ENCODE measurements at places on chromosomes 13 and 19. TPM values are rescaled to one million over a fixed set of nuclear protein-coding genes. Genes with fewer than 3 reads are reported as not detected.

GRCh38 chr13:23744315-23744714, 144.9 kb downstream of the MIPEP start:
- H3K27ac ChIP-seq: no peak overlapping the region
- H3K4me1 ChIP-seq: peaks cover 24% of the 10 kb centered on the region
- H3K4me3 ChIP-seq: no peak overlapping the region
- no peaks in the 10 kb centered on the region for H3K27me3 ChIP-seq
- DNase-seq: no peak

GRCh38 chr13:98129059-98129746, 13.7 kb upstream of the FARP1 start:
- H3K27me3 ChIP-seq: no peaks in the 10 kb centered on the region
- H3K4me1 ChIP-seq: no peaks in the 10 kb centered on the region
- no peak overlapping the region for H3K27ac ChIP-seq

DNA sequence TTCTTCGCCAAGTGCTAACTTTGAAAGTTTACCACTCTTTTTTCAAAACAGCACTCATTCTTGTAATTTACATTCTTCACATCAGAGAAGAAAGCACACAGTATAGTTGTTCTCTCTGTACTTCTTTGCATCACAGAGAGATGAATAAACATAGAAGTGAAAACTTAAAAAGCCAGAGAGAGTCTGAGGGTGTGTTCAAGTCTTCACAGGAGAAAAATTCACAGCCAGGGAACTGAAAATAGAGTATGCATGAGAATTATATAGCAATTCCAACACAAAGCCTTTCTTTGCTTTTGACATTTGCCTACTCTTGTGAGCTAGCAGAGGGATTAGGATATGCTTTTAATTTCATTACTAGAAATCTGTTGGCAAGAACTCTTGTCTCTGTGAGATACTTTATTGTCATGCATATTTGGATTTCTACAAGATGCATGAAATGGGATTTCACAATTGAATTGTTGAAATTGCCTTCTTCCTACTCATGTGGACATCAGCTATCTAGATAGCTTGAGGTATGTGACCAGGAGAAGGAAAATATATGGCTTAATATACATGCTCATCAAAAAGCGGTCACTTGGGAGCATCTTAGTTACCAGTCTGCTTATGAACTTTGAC, 166.1 kb downstream of the SLC7A1 start:
- DNase-seq: no peak
- H3K27me3 ChIP-seq: no peaks in the 10 kb centered on the region
- H3K27ac ChIP-seq: no peak overlapping the region
- H3K36me3 ChIP-seq: no peaks in the 10 kb centered on the region
- peaks cover 5% of the 10 kb centered on the region for H3K4me1 ChIP-seq
- no peak overlapping the region for H3K4me3 ChIP-seq

DNA sequence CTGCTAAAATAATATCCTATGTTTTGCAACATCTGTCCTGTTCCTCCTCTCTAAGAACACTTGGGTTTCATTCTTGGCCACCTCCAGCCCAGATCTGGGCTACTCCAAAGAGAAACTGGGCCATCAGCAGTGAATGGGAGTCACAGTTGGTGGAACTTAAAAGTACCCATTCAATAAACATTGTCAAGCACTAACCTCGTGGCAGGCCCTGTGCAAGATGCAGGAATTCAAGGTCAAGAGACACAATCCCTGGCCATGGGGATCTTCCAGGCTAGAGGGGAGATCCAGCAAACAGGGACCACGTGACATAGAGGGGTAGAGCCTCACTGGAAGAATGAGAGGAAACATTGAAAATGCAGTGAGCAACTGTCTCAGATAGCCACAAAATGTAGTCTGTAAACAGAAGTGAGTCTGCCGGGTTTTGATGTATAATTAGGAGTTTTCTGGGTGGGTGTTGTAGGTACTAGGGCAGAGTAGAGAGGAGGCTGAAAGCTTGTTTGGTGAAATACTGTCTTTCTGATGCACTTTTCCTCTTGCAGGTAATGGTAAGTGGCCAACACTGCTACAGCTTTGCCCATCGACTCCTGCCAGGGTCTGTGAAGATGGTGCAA, 14.8 kb upstream of the EID2 start:
- H3K4me1 ChIP-seq: no peaks in the 10 kb centered on the region
- H3K4me3 ChIP-seq: no peak overlapping the region
- H3K27me3 ChIP-seq: no peaks in the 10 kb centered on the region
- no peak for DNase-seq

The EMC10 gene
- 60.3 TPM for total RNA-seq

The LCP1 gene
- 6.3 TPM for total RNA-seq

GRCh38 chr13:95137096-95137495, 164.2 kb downstream of the ABCC4 start:
- no peak overlapping the region for H3K4me3 ChIP-seq
- peaks cover 23% of the 10 kb centered on the region for H3K4me1 ChIP-seq
- no peak overlapping the region for H3K27ac ChIP-seq
- no peaks in the 10 kb centered on the region for H3K27me3 ChIP-seq

- H3K4me1 ChIP-seq: peaks cover 45% of the 10 kb centered on the region
- no peaks in the 10 kb centered on the region for H3K27me3 ChIP-seq
- no peak overlapping the region for H3K4me3 ChIP-seq
Observed at GRCh38 chr19:13834244-13835069, 39.2 kb downstream of the ZSWIM4 start.
